Smooth muscle cell of the coronary artery (primary cell): ENCODE measurements at places on chromosomes 2 and 18. TPM values are rescaled to one million over a fixed set of nuclear protein-coding genes. Genes with fewer than 3 reads are reported as not detected.

GYPC gene
- 62.5 and 189 TPM in 2 replicates for total RNA-seq

BCS1L gene
- total RNA-seq, result 24.1 and 34.0 TPM in 2 replicates

TSN gene
- 19.9 and 39.7 TPM in 2 replicates for total RNA-seq

CHRNG gene
- not detected in 2 replicates for total RNA-seq

TPO gene
- total RNA-seq, result not detected in 2 replicates

RIT2 gene
- not detected in 2 replicates for total RNA-seq

CD302 gene
- 2.5 and 7.7 TPM in 2 replicates for total RNA-seq

HADHB gene
- total RNA-seq, result 83.5 and 129 TPM in 2 replicates

SMAD2 gene
- 92.5 and 120 TPM in 2 replicates for total RNA-seq

ANO7 gene
- 0.12 and 0.23 TPM in 2 replicates for total RNA-seq

SIX2 gene
- 0.38 and 0.47 TPM in 2 replicates for total RNA-seq

ZEB2 gene
- 28.3 and 187 TPM in 2 replicates for total RNA-seq

OR6B3 gene
- not detected in 2 replicates for total RNA-seq

MOCOS gene
- 0.68 and 4.7 TPM in 2 replicates for total RNA-seq

RDH14 gene
- total RNA-seq, result 17.7 and 24.2 TPM in 2 replicates

UGT1A5 gene
- total RNA-seq, result not detected in 2 replicates

USP34 gene
- total RNA-seq, result 78.6 and 86.0 TPM in 2 replicates

PSME4 gene
- 6.4 and 24.1 TPM in 2 replicates for total RNA-seq

IL36A gene
- total RNA-seq, result not detected in 2 replicates

CREB1 gene
- total RNA-seq, result 32.9 and 52.3 TPM in 2 replicates

PRKAG3 gene
- total RNA-seq, result 4.1 TPM in 1 of 2 replicates, not detected in the other

CAPN14 gene
- 0.08 and 0.12 TPM in 2 replicates for total RNA-seq

TNFAIP6 gene
- total RNA-seq, result 13.8 and 89.5 TPM in 2 replicates

LRRC30 gene
- not detected in 2 replicates for total RNA-seq

CRYGD gene
- total RNA-seq, result not detected in 2 replicates

GLI2 gene
- 1.1 and 6.1 TPM in 2 replicates for total RNA-seq

VAMP5 gene
- total RNA-seq, result 65.5 and 97.5 TPM in 2 replicates

RBM43 gene
- total RNA-seq, result 3.9 TPM in 2 replicates

LAPTM4A gene
- 121 and 361 TPM in 2 replicates for total RNA-seq

CIAO1 gene
- total RNA-seq, result 49.0 and 70.7 TPM in 2 replicates

BCL11A gene
- total RNA-seq, result 0.08 and 0.12 TPM in 2 replicates

DHX57 gene
- total RNA-seq, result 15.3 and 20.3 TPM in 2 replicates

MYO3B gene
- under 0.01 and 0.47 TPM in 2 replicates for total RNA-seq

MYCN gene
- total RNA-seq, result not detected in 2 replicates

CXCR1 gene
- total RNA-seq, result not detected in 2 replicates

PUM2 gene
- 23.8 and 31.3 TPM in 2 replicates for total RNA-seq

INO80D gene
- total RNA-seq, result 2.7 and 3.5 TPM in 2 replicates

ZBTB7C gene
- total RNA-seq, result 4.7 TPM in 1 of 2 replicates, not detected in the other

FBLN7 gene
- total RNA-seq, result 4.0 and 4.6 TPM in 2 replicates

MC5R gene
- total RNA-seq, result not detected in 2 replicates

HOXD1 gene
- total RNA-seq, result not detected in 2 replicates

ASB18 gene
- not detected in 2 replicates for total RNA-seq

ALPP gene
- total RNA-seq, result not detected in 2 replicates

AMER3 gene
- not detected in 2 replicates for total RNA-seq

LCT gene
- total RNA-seq, result under 0.01 TPM in 1 of 2 replicates, not detected in the other

SNORC gene
- total RNA-seq, result 0.59 and 0.83 TPM in 2 replicates

HOXD10 gene
- total RNA-seq, result not detected in 2 replicates

REG3G gene
- total RNA-seq, result not detected in 2 replicates

ASPRV1 gene
- 0.12 and 0.15 TPM in 2 replicates for total RNA-seq

NETO1 gene
- total RNA-seq, result not detected in 2 replicates

UGT1A10 gene
- 0.23 TPM in 1 of 2 replicates, not detected in the other for total RNA-seq

AGXT gene
- not detected in 2 replicates for total RNA-seq

PARD6G gene
- total RNA-seq, result 0.75 and 2.3 TPM in 2 replicates

PTPN2 gene
- 17.1 and 36.3 TPM in 2 replicates for total RNA-seq

TXNDC9 gene
- 8.2 and 41.6 TPM in 2 replicates for total RNA-seq

SULT1C2 gene
- total RNA-seq, result 1.1 TPM in 1 of 2 replicates, not detected in the other

NAT8 gene
- not detected in 2 replicates for total RNA-seq

KIAA2012 gene
- total RNA-seq, result under 0.01 TPM in 1 of 2 replicates, not detected in the other
